Spleen (tissue), 13 donors: ENCODE measurements at places on chromosomes 5 and 9. TPM values are rescaled to one million over a fixed set of nuclear protein-coding genes. Genes with fewer than 3 reads are reported as not detected.

The ALDH1A1 gene
- total RNA-seq = 71.9 TPM

DNA sequence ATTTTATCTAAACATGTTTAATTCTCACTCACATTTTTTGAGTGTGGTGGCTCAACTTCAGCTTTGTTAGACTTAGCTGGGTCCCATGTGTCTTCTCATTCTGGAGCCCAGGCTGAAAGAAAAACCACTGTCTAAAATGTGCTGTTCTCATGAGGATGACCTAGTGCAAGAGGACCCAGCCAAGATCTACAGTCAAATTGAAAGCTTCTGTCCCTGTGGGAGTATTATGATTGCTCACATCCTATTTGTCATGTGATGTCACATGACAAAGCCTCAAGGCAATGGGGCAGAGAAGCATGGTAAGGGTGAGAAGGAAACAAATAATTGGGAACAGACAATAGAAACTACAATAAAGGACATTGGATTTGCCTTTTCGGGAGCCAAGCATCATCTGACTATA lies 113.4 kb upstream of the ASTN2 start:
- DNase-seq = no peak

GRCh38 chr5:178284093-178284675 lies 51.6 kb upstream of the PHYKPL start:
- no peak for DNase-seq

GRCh38 chr9:120264528-120264927 lies 315.4 kb downstream of the CDK5RAP2 start:
- no peak for DNase-seq

The CTXN3 gene
- total RNA-seq = not detected
